ENCODE measurements at places on chromosomes 1 and 21.

- DNase-seq: no peak
These were observed 745.1 kb downstream of the LTN1 start for GRCh38 chr21:28247454-28248020.

DNA sequence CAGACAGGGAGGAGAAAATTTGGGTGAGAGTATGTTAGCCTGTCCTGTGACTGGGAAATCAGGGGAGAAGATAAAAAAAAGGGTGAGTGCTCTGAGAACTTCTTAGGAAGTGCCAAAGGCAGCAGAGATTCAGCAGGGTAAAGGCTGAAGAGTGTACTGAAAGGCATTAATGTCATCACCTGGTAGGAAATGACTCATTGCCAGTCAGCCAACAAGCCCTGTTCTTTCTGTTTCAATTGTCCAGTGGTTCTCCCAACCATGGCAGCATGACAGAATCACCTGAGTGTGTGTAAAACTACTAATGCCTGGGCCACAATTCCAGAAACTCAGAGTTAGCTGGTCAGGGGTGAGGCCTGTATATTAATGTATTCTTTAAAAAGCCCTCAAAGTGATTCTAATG, 83.5 kb downstream of the INTS7 start:
- DNase-seq: no peak

GRCh38 chr1:226916497-226916896, 23.6 kb upstream of the COQ8A start:
- DNase-seq: no peak

GRCh38 chr1:9341301-9341845, 48.7 kb downstream of the SPSB1 start:
- DNase-seq: no peak

DNA sequence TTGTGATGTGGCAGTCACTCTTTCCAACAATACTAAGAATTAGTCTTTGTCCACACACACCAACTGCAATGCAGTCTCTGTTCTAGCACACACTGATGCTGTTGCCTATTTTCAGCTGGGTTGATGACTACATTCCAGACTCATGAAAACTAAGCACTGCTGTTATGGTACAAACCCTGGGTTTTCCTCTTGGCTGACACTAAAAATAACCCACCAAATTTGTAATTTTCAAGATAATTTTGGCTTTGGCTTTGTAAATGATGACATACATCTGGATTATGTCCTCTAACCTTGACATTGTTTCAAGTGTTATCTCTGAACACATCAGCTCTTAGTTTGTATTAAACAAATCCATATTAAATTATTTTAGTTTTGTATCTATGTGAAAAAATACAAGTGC, 444.8 kb downstream of the PTPRC start:
- no peak for DNase-seq

- DNase-seq: no peak
These were observed 36.3 kb downstream of the FAAP20 start for GRCh38 chr1:2158272-2158671.

GRCh38 chr1:54575161-54575560, 27.1 kb downstream of the ACOT11 start:
- no peak for DNase-seq

DNA sequence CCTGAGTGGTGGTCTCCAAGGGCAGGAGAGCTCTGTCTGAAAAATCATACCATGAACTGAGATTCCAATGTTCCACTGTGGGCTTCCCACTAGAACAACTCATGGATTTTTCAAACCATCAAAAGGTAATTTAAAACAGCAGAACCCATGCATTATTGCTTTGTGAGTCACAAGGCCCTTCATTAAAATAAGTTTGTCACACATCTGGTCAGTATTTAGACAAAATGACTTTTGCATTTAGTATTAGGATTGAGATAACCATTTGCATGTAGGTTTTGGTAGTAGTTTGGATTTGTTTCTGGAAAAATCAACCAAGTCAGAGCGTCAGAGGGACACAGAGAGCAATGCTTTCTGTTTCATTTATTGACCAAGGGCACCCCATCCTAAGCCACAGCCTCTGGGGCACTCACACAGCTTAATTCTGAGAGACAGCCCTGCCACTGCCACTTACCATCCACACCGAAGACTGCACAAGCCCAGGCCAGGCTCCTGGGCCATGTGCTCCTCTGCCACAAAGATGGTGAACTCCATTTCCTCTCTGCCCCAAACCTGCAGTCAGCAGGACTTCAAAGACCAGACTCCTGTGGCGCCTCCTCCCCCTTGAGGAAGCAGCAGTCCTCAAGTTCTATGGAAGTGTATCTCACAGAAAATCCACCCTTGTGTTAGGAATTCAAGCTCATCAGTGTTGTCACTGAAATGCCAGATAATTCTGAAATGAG, 132.6 kb upstream of the DUSP10 start:
- no peak for DNase-seq

Data from GM06990 (cell line).